Activated naive CD8-positive, alpha-beta T cell treated with anti-CD3 and anti-CD28 coated beads for 36 hours (primary cell): ENCODE measurements at places on chromosomes 7 and 10. TPM values are rescaled to one million over a fixed set of nuclear protein-coding genes. Genes with fewer than 3 reads are reported as not detected.

DNA sequence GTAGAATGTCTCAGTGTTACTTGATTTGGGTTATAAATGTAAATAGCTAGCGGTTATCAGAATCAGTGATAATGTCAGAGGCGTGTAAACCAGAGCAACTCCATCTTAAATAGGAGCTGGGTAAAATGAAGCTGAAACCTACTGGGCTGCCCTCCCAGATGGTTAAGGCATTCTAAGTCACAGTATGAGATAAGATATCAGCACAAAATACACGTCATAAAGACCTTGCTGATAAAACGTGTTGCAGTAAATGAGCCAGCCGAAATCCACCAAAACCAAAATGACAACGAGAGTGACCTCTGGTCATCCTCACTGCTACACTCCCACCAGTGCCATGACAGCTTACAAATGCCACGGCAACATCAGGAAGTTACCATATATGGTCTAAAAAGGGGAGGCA is 172.3 kb downstream of the CHRM2 start:
- DNase-seq: no peak

DNA sequence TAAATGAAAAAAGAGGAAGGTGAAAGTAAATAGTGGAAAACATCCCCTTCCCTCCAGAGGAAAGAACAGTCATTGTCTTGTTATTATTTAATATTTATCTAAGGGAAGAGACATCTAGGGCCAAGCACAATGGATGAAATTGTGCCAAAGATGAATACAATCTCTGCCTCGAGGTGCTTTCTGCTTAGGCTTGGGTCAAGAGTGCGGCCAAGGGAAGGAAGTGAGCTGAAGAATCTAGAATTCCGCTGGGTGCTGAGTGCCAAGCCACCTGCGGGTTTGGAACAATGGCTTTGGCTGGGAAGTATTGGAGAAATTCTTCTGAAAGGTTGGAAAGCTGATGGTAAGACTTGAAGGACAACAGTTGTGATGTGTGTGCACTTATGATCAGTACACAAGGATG is 531.3 kb upstream of the FZD8 start:
- DNase-seq: no peak

DNA sequence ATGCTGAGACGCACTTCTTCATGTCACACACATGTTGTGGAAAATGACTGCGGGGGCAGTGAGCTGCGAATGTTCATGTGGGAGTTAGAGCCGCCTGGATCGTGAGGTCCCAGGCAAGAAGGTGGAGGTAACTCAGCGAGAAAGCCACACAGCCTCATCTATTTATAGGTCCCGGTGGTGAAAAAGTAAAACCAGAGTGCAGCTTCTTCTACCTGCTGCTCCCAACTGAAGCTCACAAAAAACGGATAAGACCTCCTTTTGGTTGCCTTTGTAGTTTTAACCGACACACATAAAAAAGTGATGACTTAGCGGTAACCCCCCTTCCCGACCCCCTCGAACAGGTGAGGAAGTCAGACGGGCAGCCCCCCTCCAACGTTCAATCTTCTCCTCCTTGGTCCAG is 276.9 kb downstream of the GATA3 start:
- peak; percentile 6 for DNase-seq

DNA sequence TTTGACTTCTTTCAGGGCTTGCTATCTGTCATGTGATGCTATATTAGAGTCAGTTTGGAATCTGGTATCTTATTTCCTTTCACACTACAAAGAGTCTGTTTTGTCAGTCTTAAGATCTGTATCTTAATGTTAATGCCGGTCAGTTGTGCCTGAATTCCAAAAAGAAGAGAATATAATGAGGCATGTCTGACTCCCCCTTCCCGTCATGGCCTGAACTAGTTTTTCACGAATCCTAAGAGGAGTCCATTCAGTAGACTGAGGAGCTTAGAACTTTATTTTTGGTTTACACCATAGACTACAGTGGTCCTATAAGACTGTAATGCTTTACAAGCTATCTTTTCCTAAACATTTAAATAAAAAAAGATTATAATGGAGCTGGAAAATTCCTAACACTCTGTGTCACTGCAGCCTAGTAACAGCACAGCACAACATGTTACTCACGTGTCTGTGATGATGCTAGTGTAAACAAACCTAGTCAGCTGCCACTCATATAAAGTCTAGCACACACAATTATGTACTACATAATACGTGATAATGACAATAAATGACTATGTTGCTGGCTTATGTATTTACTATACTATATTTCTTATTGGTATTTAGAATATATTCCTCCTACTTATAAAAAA is 50.6 kb downstream of the VPS41 start:
- DNase-seq: no peak

- DNase-seq: peak; percentile 74
Observed at GRCh38 chr10:45464958-45465567, 91.0 kb downstream of the ALOX5 start.

DNA sequence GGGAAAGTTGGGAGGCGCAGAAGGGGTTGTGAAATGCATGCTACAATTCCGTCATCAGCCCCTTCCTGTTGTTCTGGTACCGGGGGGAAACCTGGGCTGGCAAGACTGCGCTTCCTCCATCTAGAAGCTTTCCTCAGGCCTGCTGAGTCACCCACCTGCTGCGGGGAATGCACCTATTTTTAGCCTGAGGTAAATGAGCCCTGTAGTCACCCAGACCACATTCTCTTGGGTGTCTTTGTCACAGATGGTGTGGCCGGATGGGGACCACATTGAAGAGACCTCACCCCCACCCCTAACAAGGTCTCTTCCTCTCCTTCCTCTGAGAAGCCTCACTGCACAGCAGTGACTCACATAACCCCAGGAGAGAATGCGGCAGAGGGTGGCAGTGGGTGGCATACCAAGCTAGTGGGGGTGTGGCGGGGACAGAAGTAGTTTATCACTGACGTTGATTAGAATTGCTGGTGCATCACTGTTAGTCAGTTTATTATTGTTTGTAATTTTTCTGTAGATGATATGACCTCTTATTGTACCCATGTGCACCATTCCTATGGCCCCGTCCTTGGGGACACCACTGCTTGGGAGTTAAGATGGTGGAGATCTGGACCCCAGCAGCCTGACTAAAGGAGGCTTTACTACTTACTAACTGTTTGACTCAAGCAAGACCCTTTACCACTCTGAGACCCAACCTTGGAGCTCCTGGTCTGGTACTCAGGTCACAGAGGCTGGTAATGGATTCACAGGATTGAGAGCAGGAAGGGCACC is 83.0 kb upstream of the DUSP5 start:
- DNase-seq: peak; percentile 87

DNA sequence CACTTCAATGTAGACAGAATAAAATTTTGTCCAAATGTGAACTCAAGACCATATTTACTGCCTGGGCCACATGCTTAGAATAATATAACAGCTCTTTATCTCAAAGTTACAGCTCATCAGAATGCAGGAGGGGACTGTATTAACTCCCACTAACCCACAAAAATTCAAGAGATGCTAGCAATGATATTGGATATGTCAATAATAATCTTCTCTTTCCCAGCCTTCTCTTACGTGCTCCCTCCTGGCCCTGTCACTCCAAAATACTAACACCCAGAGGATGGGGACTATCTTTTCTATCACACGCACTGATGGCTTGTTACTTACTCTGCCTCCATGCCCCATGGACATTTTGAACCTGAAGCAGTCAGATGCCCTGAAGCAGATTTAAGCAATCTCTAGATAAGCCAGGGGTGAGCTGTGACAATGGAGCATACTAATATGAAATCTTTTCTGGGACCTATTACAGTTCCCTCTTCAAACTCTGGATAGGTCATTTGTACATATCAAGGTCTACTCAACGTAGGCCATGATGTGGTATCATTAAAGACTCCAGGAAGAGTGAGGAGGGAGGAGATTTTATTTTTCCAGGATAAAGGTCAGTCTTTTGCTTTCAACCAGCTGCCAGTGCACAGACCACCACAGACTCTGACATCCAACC is 803.0 kb downstream of the GRM8 start:
- no peak for DNase-seq

GRCh38 chr7:14196555-14196954 is 207.1 kb upstream of the ETV1 start:
- DNase-seq: no peak

- no peak for DNase-seq
Observed at GRCh38 chr7:84446991-84447480, 252.4 kb upstream of the SEMA3A start.

DNA sequence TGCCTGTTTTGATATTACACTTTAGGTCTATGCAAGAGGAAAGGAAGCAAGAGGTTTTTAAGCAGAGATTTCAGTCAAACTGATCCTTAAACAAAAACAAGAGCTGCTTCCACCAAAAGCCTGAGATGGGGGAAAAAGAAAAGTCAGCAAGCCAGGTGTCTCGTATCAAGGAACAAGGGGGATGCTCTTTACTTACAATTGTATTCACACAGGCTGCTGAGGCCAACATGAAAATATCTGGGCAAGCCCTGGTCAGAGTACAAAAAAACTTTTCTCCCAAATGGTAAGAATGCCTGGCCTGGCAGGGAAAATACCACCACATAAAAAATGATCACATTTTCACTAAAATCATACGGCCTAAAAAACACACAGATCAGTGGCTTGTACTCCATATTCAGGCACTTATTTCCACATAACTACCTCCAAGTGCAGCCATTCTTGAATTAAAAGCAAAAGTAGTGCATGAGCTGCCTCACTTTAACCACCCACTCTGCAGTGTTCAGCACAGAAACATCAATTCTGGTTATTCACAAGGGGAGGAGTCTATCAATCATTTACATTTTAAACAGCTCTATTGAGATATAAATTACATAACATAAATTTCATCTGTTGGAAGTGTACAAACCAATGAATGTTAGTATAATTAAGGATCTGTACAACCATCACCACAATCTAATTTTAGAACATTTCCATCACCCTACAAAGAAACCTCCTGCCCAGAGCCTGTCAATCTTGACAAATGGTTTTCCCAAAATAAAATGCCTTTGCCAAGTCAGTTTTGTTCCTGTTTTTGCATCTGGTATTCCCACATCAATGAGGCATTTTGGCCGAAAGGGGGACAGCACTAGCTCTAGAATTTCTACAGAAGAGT is 70.2 kb downstream of the GRB10 start:
- DNase-seq: no peak

DNA sequence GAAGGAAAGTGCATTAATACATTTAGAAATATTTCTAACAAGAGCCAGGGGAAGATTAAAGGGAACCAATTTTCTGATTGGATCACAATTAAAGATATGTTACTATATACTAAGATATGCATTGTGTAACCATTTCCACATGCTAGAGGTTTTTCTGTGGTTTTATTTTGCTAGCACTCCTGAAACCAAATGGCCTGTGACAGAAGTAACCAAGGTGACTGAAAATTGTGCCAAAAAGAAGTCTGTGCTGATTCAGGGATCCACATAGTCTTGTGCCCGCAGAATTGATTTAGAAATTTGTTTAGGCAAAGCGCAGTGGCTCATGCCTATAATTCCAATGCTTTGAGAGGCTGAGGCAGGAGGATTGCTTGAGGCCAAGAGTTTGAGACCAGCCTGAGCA is 1.8 kb downstream of the CC2D2B start:
- no peak for DNase-seq

GRCh38 chr10:130040351-130040750 is 70.3 kb downstream of the C10orf143 start:
- DNase-seq: no peak

DNA sequence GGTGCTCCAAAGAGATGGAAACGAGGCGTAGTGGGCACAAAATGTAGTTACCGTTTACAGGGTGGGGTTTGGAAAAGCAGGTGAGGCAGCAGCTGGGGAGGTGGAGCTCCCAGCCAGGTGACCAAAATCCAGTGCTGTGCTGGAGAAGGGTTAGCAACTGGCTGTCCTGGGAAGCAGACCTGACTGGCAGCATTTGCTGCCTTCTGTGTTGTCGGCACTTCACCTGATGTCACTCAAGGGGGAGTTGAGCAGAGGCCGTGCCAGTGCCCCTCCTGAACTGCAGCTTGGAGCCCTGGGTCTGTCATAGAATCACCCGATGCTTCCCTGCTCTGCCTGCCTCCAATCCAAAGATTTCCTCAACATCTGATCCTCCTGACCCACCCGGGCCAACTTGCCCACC is 12.8 kb downstream of the GCK start:
- no peak for DNase-seq

GRCh38 chr7:17367502-17367901 is 69.0 kb downstream of the AHR start:
- DNase-seq: no peak

- no peak for DNase-seq
Observed at GRCh38 chr7:91892099-91892705, 11.7 kb upstream of the MTERF1 start.

DNA sequence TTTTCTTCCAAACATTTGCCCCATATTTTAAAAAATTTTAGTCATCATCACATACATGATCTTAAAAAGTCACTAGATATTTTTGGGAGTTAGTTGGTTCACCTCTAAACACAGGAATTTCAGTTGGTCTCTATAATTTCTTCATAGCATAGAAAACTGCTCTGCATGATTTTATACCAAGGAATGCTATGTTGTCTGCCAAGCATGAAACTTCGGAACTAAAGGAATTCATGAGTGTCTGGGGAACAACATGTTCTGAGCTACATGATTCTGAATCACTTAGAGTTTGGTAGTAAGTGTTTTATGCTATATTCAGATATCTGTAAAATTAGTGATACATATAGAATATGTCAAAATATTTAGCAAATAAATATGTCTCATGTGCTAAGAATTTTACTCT is 957.8 kb downstream of the GATA3 start:
- no peak for DNase-seq

DNA sequence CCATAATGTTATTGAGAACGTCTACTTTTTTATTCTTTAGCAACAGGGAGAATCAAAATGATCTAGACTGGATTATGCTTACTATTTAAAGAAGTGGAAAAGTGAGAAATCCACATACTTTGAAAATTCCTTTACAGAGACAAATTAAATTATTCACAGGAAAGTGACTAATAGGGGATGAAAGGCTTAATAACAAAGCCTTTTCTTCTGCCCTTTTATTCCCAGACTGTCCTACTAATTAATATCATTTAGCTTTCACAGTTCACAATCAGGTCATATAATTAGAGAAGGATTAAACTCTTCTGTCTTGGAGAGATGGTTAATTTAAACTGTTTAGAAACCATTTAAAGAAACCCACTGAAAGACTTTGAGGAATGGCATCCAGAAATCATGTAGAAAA is 58.8 kb downstream of the ARL4A start:
- no peak for DNase-seq

DNA sequence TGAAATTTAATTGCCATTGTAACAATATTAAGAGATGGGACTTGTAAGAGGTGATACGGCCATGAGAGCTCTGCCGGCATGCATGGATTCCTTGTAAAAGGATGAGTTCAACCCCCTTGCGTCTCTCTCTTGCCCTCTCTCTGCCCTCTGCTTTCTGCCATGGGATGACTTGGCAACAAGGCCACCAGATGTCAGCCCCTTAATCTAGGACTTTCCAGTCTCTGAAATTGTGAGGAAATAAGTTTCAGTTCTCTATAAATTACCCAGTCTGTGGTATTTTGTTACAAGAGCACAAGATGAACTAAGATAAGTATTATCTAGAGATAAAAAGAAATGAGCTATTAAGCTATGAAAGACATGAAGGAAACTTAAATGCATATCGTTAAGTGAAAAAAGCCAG is 145.7 kb upstream of the AHR start:
- no peak for DNase-seq

Gene ZNF248
- total RNA-seq: 5.4 TPM

Gene TIAL1
- 212 TPM for total RNA-seq

Gene ASAH2
- 6.6 TPM for total RNA-seq

Gene SPDYE11
- total RNA-seq: not detected

Gene UTF1
- total RNA-seq: not detected

Gene FAM24A
- total RNA-seq: not detected

Gene GIMAP7
- total RNA-seq: 36.1 TPM

Gene SLC16A12
- not detected for total RNA-seq

Gene MGAM2
- total RNA-seq: not detected
